Activated CD4-positive, alpha-beta T cell treated with anti-CD3 and anti-CD28 coated beads, Interleukin-2, amount 10 ng/mL, durations not matched to agents 24 days and 14 days (primary cell): ENCODE measurements at places on chromosomes 3 and 15. TPM values are rescaled to one million over a fixed set of nuclear protein-coding genes. Genes with fewer than 3 reads are reported as not detected.

PLAAT1 gene
- not detected in 2 replicates for total RNA-seq

OXTR gene
- total RNA-seq, result 0.70 and 0.78 TPM in 2 replicates

C3orf70 gene
- total RNA-seq, result 0.02 and 0.05 TPM in 2 replicates

LDHAL6B gene
- total RNA-seq, result not detected in 2 replicates

- no peaks in the 10 kb centered on the region for H3K4me1 ChIP-seq
- no peak for DNase-seq
- no peak overlapping the region for H3K27ac ChIP-seq
- H3K27me3 ChIP-seq, result peaks cover 29% of the 10 kb centered on the region
- H3K4me3 ChIP-seq, result no peak overlapping the region
Observed at GRCh38 chr15:73026511-73027054, 25.7 kb upstream of the NEO1 start.

DNA sequence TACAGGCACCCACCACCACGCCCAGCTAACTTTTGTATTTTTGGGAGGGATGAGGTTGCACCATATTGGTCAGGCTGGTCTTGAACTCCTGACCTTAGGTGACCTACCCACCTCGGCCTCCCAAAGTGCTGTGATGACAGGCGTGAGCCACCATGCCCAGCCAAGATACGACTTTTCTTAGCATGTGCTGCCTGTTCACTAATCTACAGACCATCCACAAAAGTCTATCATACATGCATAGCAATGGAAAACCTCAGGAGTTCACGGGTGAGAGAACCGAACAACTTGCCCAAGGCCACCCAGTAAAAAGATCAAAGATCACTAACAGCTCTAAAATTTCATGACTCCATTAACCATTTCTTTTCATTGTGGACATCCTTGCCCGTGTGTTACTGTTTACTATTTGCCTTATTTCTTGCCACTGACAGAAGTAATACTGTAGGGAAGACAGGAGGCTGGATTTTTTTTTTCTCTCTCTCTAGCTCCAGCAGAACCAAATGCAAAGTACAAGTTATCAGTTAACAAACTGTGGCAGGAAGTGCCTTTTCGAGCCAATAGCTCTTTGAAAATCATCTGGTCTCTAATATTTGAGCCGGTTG is 92.3 kb downstream of the FOXP1 start:
- H3K27ac ChIP-seq, result no peak overlapping the region
- peaks cover 21% of the 10 kb centered on the region for H3K36me3 ChIP-seq
- no peaks in the 10 kb centered on the region for H3K27me3 ChIP-seq

FEZF2 gene
- not detected in 2 replicates for total RNA-seq

GRCh38 chr3:43346978-43347749 is 60.8 kb downstream of the SNRK start:
- H3K36me3 ChIP-seq, result peaks cover 88% of the 10 kb centered on the region
- H3K4me3 ChIP-seq, result peak overlapping the region; percentile 76
- H3K4me1 ChIP-seq, result peaks cover 60% of the 10 kb centered on the region
- H3K27me3 ChIP-seq, result no peaks in the 10 kb centered on the region

- no peak overlapping the region for H3K27ac ChIP-seq
- no peaks in the 10 kb centered on the region for H3K4me1 ChIP-seq
- no peaks in the 10 kb centered on the region for H3K27me3 ChIP-seq
- H3K36me3 ChIP-seq, result no peaks in the 10 kb centered on the region
Observed at GRCh38 chr3:115325539-115325938, 178.5 kb upstream of the ZBTB20 start.

DNA sequence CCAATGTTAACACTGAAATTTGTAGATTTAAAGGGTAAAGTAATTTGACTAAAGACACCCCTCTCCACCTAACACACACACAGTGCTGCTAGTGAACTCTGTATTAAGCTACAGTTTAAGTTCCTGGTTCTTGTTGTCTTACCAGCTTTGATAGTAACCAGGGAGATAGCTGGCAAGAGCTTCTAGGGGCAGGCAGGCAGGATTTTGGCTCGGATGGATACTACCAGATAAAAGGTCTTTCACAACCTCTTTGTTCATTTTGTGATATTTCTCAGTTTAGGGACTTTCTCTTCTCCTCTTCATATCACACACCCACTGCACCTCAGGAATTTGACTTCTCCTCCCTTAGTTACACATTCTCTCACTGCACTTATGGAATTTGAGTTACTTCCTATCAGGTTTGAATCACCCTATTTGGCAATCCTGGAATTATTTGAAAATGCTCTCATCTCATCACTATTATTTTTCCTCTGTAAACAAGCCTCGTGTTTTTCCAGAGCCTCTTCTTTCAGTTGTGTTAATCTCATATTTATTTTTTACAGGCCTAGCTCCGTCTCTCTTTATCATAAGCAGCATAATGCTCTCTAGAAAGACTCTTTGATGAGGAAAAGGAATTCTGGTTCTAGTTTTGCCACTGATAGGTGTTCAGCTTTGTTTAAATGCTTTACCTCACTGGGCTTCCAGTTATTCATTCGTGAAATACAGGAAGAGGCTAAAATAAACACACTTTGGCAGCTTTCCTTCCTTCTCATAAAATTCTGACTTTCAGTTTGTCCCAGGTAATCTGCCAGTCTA is 23.0 kb upstream of the CLDN1 start:
- H3K4me3 ChIP-seq, result no peak overlapping the region
- no peak overlapping the region for H3K27ac ChIP-seq
- no peaks in the 10 kb centered on the region for H3K36me3 ChIP-seq
- H3K27me3 ChIP-seq, result peaks cover 6% of the 10 kb centered on the region

GRCh38 chr3:114863848-114864247 is 283.2 kb downstream of the ZBTB20 start:
- no peak for DNase-seq
- no peaks in the 10 kb centered on the region for H3K27me3 ChIP-seq
- H3K4me1 ChIP-seq, result peaks cover 10% of the 10 kb centered on the region
- H3K4me3 ChIP-seq, result peak overlapping the region; percentile 62
- no peaks in the 10 kb centered on the region for H3K36me3 ChIP-seq
- H3K27ac ChIP-seq, result no peak overlapping the region

MEX3B gene
- total RNA-seq, result 1.1 TPM in 2 replicates

DNA sequence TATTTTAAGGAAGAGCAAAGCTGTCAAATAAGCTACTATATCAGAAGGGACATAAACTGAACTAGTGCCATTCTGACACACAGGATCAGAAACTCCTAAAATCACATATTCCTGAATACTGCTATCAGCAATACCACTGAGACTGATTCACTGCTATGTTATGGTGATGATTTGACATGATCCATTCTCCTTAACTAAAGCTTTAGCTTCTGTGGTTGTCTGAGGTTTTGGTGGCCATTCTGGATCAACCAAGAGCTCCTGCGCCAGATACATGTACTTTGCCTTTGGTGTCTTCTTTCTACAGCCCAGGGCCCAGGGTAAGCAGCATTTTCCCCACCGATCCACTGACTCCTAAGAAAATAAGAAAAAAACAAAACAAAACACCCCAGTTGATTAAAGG is 6.7 kb upstream of the GP5 start:
- no peaks in the 10 kb centered on the region for H3K27me3 ChIP-seq
- DNase-seq, result peak; percentile 46
- H3K4me3 ChIP-seq, result no peak overlapping the region
- H3K4me1 ChIP-seq, result peaks cover 8% of the 10 kb centered on the region

ITIH1 gene
- not detected in 2 replicates for total RNA-seq

DNA sequence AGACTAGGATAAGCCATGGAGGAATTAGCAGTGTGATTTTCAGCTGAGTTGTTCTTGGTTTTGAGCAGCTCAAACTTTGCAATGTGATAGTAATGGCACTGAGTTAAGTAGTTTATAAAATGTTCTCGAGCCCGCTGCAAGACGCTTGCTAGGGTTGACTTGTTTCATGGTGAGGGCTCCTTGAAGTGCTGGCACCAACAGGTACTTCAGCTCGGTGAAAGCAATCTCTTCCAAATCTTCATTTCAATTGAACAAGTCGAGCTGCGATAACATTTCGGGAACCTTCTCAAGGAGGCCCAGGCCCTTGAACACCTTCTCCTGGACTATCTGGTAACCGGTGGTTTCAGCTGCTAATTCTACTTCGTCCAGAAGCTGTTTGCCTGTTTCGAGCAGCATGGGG is 50.8 kb upstream of the DYNC1LI1 start:
- no peak for DNase-seq
- H3K36me3 ChIP-seq, result no peaks in the 10 kb centered on the region
- no peak overlapping the region for H3K27ac ChIP-seq
- no peak overlapping the region for H3K4me3 ChIP-seq
- H3K4me1 ChIP-seq, result no peaks in the 10 kb centered on the region

DNA sequence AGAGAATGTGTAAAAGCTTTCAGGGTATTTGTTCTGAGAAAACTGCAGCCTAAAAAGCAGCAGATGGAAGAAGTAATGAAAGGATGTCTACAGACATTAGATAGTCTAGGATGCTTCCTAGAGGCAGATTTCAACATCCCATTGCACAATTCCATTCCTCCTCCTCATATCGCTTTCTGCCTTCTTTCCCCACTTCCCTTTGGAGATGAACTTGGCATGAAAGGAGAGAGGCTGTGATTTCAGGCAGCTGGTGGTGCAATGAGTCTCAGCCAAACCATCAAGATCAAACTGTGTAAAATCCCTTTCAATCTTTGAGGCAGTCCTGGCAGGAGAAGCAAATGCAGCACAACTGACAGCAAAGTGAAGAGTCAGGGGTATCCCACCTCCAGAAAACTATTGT is 438.7 kb upstream of the KCNMB2 start:
- peaks cover 2% of the 10 kb centered on the region for H3K27me3 ChIP-seq
- no peak for DNase-seq
- no peak overlapping the region for H3K27ac ChIP-seq
- H3K4me1 ChIP-seq, result no peaks in the 10 kb centered on the region
- H3K36me3 ChIP-seq, result no peaks in the 10 kb centered on the region

DNA sequence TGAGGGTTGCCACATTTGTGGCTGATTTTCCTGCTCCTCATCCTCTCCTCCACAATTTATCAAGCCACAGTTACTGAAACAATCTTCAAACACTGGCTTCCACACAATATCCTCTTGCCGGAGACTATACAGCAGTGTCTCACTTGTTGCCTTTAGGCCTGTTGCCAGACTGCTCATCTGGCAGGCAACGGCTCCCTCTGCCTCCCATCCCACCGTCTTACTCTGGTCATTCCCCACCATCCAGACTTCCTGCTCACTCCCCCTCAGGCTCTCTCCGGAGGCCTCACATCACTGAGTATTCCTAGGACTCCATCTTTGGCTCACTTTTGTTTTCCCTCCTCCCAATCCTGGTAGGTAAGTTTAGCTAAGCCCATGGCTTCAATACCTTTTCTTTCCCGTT is 301.9 kb downstream of the IL20RB start:
- no peaks in the 10 kb centered on the region for H3K4me1 ChIP-seq
- H3K27ac ChIP-seq, result no peak overlapping the region
- H3K36me3 ChIP-seq, result no peaks in the 10 kb centered on the region
- no peak overlapping the region for H3K4me3 ChIP-seq
- no peak for DNase-seq
- no peaks in the 10 kb centered on the region for H3K27me3 ChIP-seq

DNA sequence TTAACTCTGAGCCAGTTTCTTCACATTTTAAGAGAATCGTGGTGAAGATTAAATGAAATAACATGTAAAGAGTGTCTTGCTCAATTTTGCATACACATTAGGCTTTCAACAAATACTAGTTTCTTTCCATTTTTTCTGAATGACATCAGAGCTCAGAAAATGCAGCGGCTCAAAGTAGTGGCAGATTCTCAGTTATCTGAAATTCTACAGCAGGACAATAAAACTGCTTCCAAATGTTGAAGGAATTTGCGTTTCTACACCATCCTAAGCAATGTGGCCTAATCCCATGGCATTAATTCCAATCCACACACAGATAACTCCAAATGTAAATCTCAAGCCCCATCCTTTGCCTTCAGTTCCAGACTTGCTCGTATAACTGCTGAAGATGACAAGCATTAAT is 115.8 kb downstream of the PLCH1 start:
- no peaks in the 10 kb centered on the region for H3K36me3 ChIP-seq
- no peaks in the 10 kb centered on the region for H3K4me1 ChIP-seq
- peaks cover 4% of the 10 kb centered on the region for H3K27me3 ChIP-seq
- no peak for DNase-seq

- no peak overlapping the region for H3K4me3 ChIP-seq
- no peaks in the 10 kb centered on the region for H3K36me3 ChIP-seq
- peak; percentile 60 for DNase-seq
- no peaks in the 10 kb centered on the region for H3K4me1 ChIP-seq
Observed at GRCh38 chr15:55741833-55742497, 987 bp downstream of the PRTG start.

DNA sequence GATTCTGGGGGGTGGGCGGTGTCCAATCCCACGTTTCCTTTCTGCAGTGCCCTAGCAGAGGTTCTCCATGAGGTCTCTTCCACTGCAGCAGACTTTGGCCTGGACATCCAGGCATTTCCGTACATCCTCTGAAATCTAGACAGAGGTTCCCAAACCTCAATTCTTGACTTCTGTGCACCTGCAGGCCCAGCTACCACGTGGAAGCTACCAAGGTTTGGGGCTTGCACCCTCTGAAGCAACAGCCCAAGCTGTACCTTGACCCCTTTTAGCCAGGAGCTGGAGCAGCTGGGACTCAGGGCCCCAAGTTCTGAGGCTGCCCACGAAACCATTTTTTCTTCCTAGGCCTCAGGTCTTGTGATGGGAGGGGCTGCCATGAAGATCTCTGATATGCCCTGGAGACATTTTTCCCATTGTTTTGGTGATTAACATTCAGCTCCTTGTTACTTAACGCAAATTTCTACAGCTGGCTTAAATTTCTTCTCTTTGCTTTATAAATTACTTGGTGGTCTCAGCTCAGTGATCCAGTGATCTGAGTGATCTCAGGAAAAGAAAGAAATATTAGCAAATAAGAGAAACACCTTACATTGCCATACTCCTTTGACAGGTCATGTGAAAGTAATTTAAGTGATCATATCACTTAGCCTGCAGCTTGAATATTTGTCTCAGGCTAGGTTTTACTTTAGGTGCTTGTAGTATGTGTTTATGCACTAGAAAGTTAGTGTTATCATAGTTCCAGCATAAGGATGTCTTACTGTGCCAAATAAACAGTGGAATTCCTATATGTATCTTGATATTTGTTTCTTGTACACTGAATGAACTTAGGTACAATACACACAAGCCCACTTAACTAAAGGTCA is 3.0 kb downstream of the SNAP23 start:
- H3K27ac ChIP-seq, result no peak overlapping the region
- H3K4me1 ChIP-seq, result peaks cover 56% of the 10 kb centered on the region
- H3K27me3 ChIP-seq, result no peaks in the 10 kb centered on the region
- H3K36me3 ChIP-seq, result peaks cover 12% of the 10 kb centered on the region
- no peak for DNase-seq

CAPN3 gene
- 1.3 and 2.3 TPM in 2 replicates for total RNA-seq

GRCh38 chr3:73399106-73399505 is 225.6 kb downstream of the PDZRN3 start:
- no peak overlapping the region for H3K4me3 ChIP-seq
- H3K4me1 ChIP-seq, result no peaks in the 10 kb centered on the region
- no peaks in the 10 kb centered on the region for H3K36me3 ChIP-seq
- no peak for DNase-seq
- no peaks in the 10 kb centered on the region for H3K27me3 ChIP-seq
- H3K27ac ChIP-seq, result no peak overlapping the region

DNA sequence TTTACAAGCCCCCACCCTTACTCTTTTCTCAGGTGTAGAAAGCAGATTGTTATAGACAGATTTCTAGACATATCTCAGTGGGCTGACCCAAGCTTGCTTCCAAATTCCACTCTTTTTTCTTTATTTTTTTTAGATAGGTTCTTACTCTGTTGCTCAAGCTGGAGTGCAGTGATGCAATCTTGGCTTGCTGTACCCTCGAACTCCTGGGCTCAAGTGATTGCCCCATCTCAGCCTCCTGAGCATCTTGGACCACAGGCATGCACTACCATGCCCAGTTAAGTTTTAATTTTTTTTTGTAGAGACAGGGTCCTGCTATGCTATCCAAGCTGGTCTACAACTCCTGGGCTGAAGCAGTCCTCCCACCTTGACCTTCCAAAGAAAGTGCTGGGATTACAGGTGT is 53.5 kb upstream of the ADAMTS9 start:
- H3K4me3 ChIP-seq, result no peak overlapping the region
- no peaks in the 10 kb centered on the region for H3K27me3 ChIP-seq
- H3K36me3 ChIP-seq, result no peaks in the 10 kb centered on the region
- DNase-seq, result no peak
- no peak overlapping the region for H3K27ac ChIP-seq
- no peaks in the 10 kb centered on the region for H3K4me1 ChIP-seq
